ENCODE measurements at places on chromosomes 5 and 9.

GRCh38 chr9:109418827-109419226 is 79.3 kb downstream of the PTPN3 start:
- DNase-seq, result no peak

GRCh38 chr5:33601881-33602280 is 161.1 kb downstream of the TARS1 start:
- DNase-seq, result no peak

GRCh38 chr5:176619569-176620332 is 9.8 kb upstream of the GPRIN1 start:
- no peak for DNase-seq

- DNase-seq, result no peak
Observed at GRCh38 chr9:129273941-129274684, 96.1 kb upstream of the IER5L start.

DNA sequence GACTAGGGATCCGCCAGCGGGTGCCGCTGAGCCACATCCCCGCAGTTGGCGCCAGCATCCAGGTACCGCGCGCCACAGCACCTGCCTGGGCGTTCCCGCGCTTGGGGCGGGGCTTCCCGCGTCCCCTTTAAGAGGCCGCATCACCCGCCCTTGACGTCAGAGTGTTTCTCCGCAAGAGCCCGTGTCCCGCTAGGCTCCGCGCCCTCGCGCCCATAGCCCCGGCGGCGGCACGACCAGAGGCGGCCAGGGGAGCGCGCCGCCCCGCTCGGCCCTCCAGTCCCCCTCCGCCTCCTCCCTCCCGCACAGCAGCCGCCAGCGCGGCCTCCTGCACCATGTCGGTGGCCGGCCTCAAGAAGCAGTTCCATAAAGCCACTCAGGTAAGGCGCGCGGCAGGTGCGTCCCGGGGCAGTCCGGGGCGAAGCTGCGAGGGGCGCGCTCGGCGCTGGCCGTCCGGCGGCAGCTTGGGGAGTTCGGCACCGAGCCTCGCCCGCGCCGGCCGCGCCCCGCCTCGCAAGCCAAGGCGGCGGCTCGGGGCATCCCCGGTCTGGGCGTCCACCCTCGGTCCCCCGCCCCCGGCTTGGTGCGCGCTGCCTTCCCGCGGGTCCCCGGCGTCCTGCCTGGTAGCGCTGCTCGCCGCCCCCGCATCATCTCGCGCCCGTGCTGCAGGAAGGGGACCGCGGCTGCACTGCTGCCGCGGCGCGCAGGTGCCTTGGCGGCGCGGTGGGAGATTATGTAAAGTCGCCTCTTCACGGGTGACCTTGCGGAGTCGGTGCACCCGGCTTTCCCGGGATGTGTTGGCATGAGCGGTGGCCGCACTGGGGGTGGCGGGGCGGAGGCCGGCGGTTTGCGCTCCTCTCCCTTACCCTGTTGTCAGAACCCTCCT is at the start of gene SH3GL2:
Gene SH3GL2, plus strand, starts transcription at position 156 of the 883 bp plus-strand sequence.
- DNase-seq, result no peak

DNA sequence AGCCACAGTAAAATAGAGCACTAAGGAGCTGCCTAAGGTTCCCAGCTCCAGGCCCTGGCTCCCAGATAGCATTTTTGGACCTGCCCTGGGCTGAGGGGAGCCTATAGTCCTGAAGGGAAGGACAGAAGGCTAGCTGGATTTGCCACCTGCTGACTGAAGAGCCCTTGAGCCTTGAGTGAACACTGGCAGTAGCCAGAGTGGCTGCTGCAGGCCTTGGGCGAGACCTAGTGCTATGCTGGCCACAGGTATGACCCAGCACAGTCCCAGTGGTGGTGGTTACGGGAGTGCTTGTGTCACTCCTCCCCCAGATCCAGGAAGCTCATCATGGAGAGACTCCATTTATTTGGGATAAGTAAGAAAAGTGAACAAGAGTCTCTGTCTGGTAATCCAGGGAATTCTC is 10.3 kb upstream of the STX17 start:
- no peak for DNase-seq

DNA sequence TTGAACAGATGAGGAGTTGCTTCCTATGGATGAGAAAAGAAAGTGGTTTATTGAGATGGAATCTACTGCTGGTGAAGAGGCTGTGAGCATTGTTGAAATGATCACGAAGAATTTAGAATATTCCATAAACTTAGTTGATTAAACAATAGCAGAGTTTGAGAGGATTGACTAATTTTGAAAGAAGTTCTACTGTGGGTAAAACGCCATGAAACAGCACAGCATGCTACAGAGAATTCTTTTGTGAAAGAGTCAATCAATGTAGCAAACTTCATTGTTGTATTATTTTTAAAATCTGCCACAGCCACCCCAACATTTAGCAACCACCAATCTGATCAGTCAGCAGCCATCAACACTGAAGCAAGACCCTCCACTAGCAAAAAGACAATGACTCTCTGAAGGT is 309.1 kb downstream of the SPOCK1 start:
- DNase-seq, result no peak

DNA sequence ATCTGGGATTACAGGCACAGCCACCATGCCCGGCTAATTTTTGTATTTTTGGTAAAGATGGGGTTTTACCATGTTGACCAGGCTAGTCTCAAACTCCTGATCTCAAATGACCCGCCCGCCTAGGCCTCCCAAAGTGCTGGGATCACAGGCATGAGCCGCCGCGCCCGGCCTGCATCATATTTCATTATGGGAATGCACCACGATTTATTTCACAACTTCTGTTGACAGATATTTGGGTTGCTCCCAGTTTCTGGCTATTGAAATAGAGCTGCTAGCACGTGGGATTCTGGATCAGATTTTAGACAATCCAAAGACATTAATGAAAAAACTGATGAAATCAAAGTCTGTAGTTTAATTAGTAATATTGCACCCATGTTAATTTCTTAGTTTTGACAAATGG is 48.4 kb upstream of the FUBP3 start:
- no peak for DNase-seq

GRCh38 chr5:83405662-83406061 is 65.9 kb upstream of the VCAN start:
- no peak for DNase-seq

DNA sequence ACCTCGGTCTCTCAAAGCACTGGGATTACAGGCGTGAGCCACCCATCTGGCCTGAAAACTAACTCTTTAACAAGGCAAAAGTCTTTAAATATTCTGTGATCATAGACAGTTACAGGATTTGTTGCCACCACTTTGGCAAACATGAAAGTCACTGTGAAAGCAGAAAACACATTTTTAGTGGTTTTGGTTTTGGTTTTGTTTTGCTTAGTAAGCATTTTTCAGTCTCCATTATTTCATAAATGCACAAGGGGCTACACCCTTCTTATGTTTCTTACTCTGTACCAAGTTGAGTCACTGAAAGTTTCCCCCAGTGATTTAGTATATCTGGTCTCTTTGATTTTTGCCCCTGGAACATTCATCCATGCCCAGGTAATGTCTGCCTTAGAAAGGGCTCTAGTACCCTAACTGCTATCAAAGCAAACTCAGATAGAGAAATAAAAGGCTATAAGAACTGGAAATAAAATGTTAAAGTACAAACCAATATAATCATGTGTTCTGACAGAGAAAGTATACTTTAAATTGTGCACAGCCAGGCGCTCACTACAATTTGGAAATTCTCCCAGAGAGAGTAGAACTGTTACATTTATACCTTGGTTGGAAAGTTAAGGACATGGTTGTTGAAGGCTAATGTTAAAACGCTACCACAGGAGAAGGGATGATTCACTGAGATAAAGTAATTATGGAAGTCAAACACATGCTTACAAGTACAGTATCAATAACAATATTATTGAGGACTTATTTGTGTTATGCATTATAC is 1022.5 kb upstream of the DMAC1 start:
- no peak for DNase-seq

GRCh38 chr9:96084331-96084734 is 208.8 kb downstream of the ERCC6L2 start:
- no peak for DNase-seq

- DNase-seq, result no peak
Observed at GRCh38 chr9:113482991-113483675, 19.6 kb downstream of the RGS3 start.

GRCh38 chr5:104890767-104891166 is 1328.2 kb upstream of the NUDT12 start:
- DNase-seq, result no peak

- no peak for DNase-seq
Observed at GRCh38 chr9:9949368-9949767, 663.4 kb downstream of the PTPRD start.

DNA sequence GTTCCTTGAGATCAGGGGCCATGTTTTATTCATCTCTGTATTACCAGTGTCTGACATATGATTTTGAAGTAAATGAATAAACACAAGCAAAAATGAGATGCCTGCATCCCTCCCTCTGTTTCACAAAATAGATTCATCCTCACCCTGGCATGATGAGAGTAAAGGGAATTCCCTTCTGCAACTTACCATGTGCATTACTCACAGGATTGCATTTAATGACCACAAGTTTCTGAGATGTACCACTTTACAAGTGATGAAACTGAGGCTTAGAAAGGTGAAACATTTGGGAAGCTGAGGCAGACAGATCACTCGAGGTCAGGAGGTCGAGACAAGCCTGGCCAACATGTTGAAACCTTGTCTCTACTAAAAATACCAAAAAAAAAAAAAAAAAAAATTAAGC is 74.2 kb upstream of the TNFSF8 start:
- DNase-seq, result no peak

- no peak for DNase-seq
Observed at GRCh38 chr9:108537756-108538155, 318.0 kb downstream of the ACTL7B start.

GRCh38 chr9:121194730-121195129 is 6.9 kb downstream of the RAB14 start:
- DNase-seq, result no peak

DNA sequence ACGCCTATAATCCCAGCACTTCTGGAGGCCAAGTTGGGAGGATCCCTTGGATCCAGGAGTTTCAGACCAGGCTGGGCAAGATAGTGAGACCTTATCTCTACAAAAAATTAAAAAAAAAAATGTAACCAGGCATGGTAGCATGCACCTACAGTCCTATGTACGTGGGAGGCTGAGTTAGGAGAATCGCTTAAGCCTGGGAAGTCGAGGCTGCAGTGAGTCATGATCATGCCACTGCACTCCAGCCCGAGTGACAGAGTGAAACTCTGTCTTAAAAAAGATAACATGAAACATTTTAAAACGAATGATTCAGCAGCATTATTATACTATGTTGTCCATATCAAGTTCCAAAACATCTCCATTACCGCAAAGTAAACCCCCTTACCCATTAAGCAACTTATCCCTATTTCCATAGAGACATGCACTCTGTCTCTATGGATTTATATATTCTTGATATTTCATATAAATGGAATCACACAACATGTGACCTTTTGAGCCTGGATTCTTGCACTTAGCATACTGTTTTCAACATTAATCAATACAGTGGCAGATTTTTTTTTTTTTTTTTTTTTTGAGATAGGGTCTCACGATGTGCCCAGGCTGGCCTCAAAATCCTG is 56.9 kb upstream of the MTMR12 start:
- DNase-seq, result no peak

DNA sequence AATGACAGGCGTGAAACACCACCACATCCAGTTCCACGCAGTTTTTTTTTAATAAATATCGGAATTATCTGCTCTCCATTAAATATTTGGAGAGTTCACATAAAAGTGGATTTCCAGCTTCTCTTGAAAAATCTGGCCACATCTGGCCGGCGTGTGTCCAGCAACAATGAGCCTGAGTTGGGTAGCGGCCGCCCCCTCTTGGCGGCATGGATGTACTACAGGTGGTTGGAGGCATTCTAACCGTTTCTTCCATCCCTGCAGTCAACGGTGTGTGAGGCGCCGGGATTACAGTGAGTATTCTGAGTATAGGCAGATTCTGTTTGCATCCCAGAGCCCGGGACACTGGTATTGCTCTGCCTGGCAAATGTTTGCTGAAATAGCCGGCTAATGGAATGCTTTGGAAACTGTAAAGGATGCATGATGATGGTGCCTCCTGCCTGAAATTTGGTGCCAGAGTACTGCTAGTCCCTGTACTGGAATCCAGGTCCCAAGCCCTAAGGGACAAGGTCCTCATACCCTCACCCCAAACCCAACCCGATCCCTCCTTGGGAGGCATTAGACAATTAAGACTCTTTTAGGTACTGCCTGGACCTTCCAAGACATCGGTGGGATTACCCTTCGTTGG is 13.6 kb upstream of the GM2A start:
- no peak for DNase-seq

DNA sequence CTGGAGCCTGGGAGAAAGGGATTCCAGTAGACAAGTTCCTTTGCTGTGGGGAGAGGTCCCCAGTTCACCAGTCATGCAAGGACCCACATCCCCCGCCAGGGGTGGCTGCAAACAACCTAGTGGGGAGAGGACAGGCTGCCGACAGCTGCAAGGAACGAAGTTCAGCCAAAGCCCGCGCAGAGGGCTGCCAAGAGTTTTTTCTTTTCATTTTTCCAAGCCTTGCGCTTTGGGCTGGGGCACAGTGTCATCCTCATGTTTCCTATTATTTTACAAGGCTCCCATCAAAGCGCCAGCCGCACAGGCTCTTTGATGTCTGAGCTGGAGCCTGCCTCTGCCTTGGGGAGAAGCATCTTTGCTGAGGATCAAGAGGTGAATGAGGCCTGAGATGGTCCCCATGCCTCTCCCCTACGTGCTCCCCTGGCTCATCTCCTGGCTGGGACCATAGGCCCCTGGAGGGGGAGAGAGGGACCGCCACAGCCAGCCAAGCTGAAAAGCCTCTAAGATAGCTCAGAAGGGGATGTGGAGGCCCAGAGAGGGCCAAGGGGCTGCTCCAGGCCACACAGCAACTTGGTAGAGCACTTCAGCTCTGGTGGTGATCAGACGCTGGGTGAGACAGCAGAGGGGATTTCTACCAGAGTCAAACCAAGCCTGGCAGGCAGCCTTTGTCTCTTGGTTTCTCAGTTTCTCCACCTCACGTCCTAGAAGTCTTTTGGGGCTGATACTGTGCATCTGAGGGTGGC is 50.4 kb upstream of the SYNPO start:
- DNase-seq, result no peak

- no peak for DNase-seq
Observed at GRCh38 chr5:74107899-74108298, 481.9 kb downstream of the ARHGEF28 start.

DNA sequence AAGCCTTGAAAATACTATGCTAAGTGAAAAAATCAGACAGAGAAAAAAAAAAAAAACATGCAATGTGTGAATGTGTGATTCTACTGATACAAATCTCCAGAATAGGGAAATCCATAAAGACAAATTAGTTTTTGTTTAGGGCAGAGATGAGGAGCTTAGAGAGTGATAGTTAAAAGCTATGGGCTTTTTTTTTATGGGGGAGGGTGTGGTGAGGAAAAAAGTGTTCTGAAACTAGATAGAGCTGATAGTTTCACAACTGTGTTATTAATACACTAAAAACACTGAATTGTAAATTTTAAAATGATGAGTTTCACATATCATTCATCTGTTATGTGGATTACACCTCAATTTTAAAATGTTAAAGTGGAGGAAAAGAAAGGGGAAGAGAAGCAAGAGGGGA is 228.3 kb upstream of the ZNF462 start:
- DNase-seq, result no peak

- DNase-seq, result no peak
Observed at GRCh38 chr9:76690973-76691370, 73.3 kb upstream of the PCA3 start.

- DNase-seq, result no peak
Observed at GRCh38 chr9:121216271-121216805, 14.7 kb upstream of the RAB14 start.

Data from NCI-H1417 treated with DMSO at 0.1 percent for 48 hours (cell line).